ENCODE measurements at places on chromosomes 12 and 14.

DNA sequence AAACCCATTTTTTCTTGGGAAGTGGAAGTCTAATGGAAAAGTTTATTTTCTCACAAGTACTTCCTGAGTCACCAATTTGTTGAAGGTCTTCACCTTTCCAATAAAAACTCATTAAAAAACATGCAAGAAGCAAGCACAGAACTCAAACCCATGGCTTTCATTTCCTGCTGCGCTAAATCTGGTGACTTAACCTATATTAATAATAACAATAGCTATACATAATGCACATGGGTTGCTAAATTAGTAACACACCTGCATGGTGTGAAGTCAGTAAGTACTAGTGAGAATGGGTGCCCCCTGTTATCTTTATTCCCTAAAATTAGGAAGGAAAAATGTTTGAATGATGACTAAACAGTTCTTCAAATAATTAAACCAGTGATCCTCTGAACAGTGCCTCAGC is 52.3 kb downstream of the PPP2R5C start:
- DNase-seq = no peak

GRCh38 chr14:58301416-58301815 is 3.1 kb downstream of the ARID4A start:
- no peak for DNase-seq

GRCh38 chr12:131103669-131104462 is 150.2 kb downstream of the ADGRD1 start:
- no peak for DNase-seq

DNA sequence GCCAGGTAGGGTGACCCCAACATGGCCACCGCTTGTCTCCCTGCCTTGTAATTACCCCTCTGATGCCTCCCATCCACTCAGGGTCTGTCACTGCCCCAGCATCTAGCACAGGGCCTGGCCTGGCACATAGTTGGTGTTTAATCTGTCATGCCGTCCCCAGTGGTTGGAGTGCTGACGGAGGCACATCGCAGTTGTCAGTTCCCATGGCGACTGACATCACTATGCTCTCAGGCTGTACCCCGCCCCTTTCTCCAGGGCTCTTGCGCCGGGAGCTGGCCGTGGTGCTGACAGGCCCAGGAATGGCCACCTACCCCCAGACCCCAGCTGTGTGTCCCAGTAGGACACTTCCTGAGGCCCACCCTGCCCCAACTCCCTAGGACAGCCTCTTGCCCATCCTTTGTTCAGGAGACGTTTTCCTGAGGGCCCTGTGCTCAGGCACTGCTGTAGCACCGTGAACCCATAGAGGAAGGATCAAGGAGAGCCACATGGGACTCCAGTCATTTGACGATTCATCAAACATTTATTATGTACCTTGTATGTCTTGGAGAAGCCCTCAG is 23.0 kb downstream of the FAM222A start:
- no peak for DNase-seq

- no peak for DNase-seq
Measured at GRCh38 chr12:101209319-101210302, at the start of gene SLC5A8. Gene SLC5A8, minus strand, starts transcription at chr12:101210238. Its CDS starts 390 bp downstream, at chr12:101209848.

DNA sequence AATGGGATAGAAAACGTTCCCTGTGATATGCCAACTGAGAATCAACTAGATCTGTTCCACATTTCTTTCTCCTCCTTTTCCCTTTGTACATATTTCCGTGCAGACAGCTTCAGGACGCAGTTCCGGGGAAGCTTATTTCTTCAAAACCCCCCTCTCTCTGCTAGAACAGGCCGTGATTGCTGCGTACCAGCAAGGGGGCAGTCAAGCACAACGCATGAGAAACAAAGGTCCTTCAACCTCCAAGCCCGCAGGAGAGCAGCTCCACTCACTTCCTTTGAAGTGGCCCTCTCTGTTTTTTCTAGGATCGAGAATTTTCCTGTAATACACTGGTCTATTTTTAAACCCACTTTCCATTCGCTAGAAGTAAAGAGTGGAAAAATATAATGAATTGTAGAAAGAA is 80.8 kb downstream of the ZNF664 start:
- DNase-seq = no peak

GRCh38 chr12:68809190-68810026 is 1.4 kb downstream of the MDM2 start:
- DNase-seq = no peak

DNA sequence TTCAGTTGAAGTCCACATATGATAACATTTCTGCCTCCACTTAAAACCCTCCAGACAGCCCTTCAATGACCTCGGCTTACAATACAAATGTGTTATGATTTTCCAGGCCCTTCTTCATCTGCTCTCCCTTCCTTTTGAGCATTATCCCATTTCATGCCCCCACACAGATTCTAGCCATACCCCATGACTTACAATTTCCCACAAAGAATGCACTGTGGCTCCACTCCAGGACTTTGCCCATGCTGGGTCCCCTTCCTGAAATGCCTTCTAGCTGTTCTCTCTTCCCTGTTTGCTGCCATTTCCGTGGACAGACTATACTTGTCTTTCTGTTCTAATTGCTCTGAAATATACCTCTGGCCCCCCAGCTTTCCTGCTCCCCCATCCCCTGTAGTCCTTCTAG is 963.2 kb downstream of the DIO2 start:
- no peak for DNase-seq

DNA sequence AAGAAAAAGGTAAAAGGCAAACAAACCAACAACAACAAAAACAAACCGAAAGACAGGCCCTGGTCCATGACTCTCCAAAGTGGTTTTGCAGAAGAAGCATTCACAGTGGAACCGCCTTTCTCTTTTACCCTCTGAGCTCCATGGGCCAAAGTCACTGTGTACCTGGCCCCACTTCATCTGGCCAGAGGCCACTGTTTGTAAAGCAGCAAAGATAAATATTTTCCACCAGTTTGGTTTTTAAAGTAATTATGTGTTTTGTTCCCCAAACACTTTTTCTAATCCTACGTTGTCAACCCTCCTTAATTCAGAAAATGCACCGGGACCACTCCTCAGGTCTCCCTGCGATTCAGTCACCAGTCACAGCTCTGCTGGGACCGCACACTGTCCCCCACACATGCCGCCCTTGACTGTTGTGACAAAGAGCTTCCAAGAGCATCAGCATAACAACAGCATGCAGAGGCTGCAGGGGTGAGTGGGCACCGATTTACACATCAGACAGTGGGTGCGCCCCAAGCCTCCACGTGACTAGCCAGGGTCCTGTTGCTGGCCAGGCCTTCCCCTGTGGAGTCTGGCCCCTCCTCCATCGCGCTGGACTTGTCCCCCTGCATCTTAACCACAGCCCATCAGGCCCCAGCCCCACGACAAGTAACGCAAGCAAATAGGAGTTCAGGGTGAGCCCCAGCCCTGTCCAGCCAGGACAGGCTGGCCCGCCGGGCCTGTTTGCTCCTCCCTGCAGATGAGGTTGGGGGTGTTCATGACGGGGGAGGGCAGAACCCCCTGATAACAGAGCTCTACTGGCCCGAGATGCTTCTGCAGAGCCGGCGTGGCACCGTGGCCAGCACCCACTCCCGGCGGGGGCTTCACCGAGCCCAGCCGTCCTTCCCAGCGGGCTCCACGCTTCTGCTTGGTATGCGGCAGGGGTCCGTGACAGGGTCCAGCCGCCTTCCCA is 65.2 kb upstream of the DIO3 start:
- DNase-seq = no peak

All from DMS153 (cell line).